Stimulated activated CD4-positive, alpha-beta T cell treated with anti-CD3 and anti-CD28 coated beads, Interleukin-1b, Interleukin-23, amount 100 ng/mL, for 4 hours (primary cell): ENCODE measurements at places on chromosomes 7 and 10.

GRCh38 chr10:24553051-24553612 is 170.6 kb downstream of the ARHGAP21 start:
- no peak for DNase-seq

DNA sequence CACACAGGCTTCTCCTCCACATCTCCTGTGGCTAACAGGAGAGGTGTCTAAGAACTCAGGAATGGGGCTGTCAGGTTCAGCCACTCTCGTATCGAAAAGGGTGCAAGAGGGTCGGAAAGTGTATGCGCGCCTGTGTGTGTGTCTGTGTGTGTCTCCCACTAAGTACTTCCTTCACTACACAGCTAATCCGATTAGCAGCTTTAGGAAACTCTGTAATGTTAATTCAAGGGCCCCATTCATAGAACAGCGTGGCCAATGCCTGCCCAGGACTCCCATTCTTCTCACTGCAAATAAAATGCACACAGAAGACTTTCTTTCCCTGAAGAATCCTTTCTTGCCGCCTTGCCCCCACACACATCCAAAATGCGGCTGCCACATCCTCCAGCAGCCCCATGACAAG is 39.9 kb downstream of the TLL2 start:
- no peak for DNase-seq

- DNase-seq: no peak
Measured at GRCh38 chr7:37815671-37816371, 32.6 kb upstream of the NME8 start.

DNA sequence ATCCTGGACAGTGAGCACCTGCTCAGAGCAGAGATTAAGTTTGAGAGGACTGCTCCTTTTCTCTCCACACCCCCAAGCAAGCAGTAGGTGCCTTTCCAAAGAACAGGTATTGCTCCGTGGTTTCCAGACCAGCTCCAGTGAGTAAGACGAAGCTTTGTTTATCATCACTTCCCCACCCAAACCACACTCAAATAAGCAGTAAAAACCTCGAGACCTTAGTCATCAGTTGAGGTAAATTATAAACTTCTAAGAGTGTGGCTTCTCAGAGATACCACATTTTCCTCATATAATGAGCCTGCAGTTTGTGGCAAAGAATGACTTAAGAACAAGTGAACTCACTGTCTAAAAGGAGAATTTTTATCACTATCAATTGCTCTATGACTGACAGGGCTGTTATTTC is 50.0 kb upstream of the GRB10 start:
- DNase-seq: peak; percentile 4

DNA sequence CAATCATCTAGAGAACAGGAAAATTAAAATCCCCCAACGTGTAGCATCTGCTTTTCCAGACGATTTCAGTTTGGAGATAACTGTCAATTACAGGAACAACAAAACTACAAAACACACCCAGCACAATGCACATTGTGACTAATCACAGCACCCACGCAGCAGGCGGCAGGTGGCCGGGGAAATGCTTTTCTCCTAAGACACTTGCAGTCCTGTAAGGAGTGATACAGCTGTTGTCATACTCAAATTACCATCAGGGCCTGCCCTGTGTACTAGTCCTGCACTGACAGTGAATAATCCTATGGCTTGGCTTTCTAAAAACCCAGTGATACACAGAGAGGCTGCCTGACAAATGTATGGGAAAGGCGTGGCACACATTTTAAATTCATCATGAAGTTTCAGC is 37.8 kb downstream of the COBL start:
- DNase-seq: no peak

DNA sequence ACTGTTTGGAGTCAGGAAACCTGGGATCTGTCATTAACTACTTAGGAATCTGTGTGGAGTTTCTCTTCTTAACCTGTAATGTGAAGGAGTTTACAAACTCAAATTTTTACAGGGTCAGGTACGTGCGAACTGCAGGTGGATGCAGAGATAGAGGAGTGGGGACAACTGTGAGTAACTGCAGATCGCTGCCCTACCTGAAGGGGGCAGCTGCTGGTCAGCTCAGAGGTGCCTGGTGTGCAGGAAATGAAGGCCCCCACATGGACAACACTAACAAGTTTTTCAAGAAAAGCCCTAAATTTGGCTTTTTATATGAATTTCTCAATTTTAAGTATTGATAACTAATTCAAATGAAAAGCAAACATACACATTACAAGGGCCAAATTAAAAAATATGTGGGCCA is 380.0 kb downstream of the REEP3 start:
- DNase-seq: no peak

DNA sequence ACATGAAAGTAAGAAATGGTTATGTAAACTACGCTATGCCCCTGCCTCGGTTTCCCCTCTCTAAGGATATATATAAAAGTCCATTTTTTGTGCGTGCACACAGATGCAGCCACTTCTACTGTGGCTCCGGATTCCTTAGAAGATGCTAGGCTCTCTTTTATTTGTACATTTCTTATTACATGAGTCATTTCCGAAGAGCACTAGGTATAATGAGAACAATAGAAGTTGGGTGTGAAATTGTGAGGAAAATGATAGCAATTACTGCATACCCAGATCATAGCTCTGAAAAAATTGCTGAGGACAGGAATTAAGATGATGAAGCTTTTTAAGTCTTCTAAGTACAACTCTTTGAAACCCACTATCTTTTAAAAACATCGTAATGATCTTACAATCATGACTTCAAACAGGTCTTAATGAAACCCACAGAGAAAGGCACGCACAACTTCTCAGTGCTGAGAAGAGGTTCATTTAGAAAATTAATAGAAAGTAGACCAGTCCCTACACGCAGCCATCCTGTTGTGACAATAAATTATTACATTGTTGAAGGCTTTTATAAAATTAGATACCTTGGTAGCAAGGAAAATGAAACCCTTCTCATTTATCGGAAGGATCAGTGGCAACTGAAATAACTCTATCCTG is 96.2 kb upstream of the FGFR2 start:
- no peak for DNase-seq

DNA sequence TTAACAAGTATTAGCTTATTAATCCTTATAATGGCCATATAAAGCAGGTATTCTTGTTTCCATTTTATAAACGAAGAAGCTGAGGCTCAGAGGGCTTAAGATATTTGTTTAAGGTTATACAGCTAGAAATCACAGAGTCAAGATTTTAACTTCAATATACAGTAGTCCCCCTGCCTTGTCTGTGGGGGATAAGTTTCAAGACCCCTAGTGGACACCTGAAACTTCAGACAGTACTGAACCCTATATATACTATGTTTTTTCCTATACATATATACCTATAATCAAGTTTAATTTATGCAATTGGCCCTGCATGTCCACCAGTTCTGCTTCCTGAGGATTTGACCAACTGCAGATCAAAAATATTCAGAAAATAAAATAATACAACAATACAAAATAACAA is 44.4 kb upstream of the STRIP2 start:
- no peak for DNase-seq

DNA sequence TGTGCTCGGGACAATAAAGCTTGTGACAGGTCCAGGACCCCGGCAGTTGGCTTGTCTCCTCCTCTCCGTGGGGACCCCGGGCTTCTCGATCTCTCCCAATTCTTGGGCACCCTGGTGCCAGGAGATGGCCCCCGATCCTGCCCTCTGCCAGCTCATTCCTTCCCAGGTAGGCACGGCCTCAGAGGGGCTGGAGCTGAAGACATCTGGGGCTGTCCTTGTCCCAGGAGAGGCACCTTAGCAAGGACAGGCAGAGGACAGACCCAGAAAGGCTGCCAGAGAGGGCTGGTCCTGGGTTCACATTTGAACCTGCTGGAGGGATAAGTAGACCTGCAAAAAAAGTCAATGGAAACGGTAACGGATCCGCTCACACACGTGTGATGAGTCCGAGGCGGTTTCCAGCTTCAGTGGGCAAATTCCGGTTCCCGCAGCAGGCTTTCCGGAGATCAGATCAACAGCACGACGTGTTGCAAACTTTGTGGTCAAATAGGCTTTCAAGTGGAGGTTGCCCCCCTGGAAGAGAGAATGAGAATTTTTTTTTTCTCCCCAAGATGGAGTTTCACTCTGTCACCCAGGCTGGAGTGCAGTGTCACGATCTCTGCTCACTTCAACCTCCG is 47.7 kb upstream of the GTF2IRD1 start:
- no peak for DNase-seq

GRCh38 chr10:119754936-119755335 is 29.1 kb downstream of the INPP5F start:
- DNase-seq: no peak

- no peak for DNase-seq
Measured at GRCh38 chr10:8071006-8071405, 16.5 kb downstream of the GATA3 start.

DNA sequence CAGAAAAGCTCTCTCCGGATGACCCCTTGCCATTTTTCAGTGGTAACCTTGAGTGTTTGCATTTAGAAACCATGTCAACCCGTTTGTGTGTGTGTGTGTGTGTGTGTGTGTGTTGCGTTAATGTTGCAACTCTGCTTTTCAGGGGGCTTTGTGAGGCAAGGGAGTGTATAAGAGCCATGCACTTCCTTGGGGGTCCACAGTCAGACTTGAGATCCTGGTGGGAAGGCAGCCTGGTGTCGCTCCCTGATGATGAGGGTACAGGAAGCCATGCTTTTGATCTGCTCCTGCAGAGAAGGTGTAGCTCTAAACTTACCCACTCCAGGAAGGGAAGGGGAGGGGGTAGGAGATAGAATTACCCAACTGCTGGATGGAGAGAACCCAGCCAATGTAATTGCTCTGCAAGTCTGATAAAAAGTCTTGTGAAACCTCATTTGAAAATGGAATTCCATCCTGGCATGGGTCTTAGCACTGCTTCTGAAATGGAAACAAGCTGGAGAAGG is 10.7 kb downstream of the GRK5 start:
- no peak for DNase-seq

DNA sequence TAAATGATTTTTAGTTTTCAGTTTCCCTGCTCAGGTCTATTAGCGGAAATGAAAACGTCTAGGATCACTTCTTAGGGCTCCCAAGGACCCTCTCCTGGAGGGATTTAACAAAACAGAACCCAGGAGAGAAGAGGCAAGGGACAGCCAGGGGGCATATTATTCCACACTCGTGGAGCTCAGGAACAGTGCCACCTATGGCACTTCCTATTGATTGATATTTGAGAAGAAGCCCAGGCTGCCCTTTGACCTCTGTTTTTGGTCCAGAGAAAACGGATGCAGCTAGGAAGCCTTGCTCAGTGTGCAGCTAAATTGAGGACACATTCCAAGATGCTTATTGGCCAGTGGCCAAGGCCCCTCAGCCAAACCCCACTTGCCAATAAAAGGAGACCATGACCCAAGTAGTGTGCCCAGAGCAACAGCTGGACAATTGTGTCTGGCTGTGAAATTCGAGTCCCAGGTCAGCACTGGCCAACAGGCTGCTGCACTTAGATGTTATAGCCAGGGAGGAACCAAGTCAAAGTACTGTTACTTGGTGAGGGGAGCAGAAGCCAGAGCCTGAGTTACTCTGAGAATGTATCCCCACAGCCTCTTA is 24.0 kb upstream of the GPNMB start:
- DNase-seq: no peak

DNA sequence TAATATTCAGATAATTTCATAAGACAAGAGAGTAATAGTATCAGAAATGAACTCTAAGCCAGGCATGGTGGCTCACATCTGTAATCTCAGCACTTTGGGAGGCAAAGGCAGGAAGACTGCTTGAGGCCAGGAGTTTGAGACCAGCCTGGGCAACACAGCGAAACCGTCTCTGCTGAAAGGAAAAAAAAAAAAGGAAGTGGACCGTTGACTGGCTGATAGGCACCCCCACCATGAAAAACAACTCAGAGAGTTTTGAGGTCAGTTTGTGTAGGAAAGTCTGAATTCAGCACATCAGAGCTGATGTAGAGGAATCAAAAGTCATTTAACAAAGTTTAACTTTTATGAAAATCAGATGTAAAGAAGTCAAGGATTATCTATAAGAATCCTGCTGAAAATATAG is 63.2 kb upstream of the AMPH start:
- DNase-seq: no peak

DNA sequence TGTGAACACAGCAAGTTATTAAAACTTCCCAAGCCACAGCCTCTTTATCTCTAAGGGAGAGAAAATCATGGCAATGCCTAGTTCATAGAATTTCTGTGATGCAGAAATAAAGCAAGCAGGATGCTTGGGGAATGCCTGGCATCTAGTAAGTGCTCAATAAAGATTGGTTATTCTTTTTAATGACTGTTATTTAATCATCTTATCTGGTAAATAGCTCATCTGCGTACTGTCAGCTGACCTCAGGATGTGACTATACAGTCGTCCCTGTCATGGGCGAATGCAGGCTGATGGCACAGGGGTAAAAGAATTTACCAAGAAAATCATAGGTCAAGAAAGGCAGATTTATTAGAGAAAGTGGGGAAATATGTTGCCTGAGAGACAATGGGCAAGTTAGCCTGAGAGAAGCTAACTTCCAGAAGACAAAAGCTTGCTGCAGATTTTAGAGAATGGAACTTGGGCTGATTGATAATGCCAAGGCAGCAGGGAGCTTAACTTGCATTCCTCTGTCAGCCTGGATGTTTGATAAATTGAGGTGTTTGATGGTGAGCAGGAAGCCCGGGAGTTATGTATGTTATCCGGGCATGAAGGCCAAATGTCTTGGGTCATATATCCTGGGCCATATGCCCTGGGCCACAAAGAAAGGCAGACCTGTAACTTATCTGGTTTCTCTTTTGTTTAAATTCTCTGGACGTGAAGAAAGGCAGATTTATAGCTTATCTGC is 126.0 kb downstream of the KCNMA1 start:
- no peak for DNase-seq

DNA sequence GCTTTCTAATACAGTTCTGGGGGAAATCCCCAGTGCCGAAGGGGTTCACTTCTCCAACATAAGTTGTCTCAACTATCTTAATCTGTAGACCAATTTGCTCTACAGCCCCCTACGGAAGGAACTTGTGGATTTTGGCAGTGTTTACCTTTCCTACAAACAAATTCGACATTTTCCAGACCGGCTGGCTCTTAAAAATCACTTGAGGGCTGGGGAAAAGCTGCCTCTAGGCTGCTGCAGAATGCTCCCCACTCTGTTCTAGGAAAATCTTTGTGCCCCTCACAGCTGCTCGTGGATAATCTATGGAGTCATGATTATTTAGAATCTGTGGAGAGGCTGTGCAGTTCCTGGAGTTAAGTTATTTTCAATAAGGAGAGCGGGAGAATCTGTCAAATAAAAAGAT is 474.6 kb upstream of the FZD8 start:
- no peak for DNase-seq

GRCh38 chr7:82234457-82235049 is 209.0 kb downstream of the CACNA2D1 start:
- no peak for DNase-seq

GRCh38 chr7:17773289-17773626 is 167.0 kb downstream of the SNX13 start:
- DNase-seq: no peak
